NCI-H345 (cell line): ENCODE measurements at places on chromosomes 4 and X.

- no peak for DNase-seq
Observed at GRCh38 chr4:178595500-178596138, 1153.4 kb upstream of the AGA start.

DNA sequence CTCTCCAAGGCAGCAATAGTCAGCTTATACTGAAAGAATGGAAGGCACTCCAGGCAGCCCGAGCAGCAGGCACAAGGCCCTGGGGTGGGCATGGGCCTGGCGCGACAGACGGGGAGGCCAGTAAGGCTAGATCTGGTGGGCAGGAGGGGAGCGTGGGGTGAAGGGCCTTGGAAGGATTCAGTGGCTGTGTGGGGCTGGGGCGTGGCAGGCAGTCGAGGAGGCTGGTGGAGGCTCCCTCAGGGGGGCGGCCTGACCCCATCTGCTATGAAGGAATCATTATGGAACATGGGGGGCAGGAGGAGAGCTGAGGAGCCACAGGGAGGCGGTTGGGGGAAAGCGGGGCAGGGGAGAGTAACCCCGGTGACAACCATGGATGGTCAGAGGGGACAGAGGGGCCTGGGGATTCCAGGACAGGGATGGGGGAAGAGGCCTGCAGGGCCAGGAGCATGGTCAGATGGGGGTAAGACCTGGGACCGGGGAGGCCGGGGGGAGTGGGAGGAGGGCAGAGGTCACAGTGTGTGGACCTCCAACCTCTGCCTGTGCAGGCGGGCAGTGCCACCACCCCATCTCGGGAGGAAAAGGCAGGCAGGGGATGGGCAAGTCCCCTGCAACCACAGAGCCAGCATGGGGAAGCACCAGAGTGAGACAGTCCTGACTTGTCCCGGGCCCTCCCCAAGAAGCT lies 70.3 kb downstream of the ACOX3 start:
- no peak for DNase-seq

- no peak for DNase-seq
Observed at GRCh38 chr4:86961116-86961515, 26.3 kb downstream of the AFF1 start.

- no peak for DNase-seq
Observed at GRCh38 chrX:114584375-114584943, 573 bp downstream of the HTR2C start.

DNA sequence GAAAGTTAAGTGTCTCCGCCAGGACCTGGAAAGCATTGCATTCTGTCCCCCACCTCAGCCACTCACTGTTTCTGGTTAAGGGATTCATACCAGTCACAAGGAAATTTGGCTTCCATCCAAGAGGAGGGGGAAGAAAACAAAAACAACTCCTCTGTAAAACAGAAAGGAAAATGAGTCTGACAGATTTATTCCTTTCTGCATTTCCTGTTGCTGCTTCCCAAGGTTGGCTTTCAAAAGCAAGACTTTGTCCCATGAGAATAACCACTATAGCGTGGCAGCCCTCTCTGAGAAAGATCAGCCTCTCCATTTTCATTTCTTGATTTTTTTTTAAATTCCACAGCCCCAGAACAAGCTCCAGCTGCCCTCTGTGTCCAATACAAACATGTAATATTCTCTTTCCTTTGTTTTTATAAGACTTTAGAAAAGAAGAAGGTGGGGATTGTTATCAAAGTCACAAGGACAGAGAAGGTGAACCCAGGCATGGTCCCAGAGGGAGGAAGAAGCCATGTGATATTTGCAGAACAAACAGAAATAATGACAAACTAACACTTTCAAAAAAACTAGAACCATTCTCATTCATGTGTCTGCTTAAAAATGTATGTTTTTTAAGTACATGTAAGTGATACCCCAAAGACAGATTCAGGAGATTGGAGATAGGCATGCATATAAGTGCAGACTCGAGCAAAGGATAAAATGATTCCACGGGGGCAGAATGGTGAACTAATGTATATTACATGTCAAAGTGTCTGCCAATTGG lies 90.7 kb upstream of the DCLK2 start:
- peak; percentile 53 for DNase-seq

- DNase-seq = no peak
Observed at GRCh38 chr4:6466756-6467381, 5.5 kb downstream of the PPP2R2C start.

DNA sequence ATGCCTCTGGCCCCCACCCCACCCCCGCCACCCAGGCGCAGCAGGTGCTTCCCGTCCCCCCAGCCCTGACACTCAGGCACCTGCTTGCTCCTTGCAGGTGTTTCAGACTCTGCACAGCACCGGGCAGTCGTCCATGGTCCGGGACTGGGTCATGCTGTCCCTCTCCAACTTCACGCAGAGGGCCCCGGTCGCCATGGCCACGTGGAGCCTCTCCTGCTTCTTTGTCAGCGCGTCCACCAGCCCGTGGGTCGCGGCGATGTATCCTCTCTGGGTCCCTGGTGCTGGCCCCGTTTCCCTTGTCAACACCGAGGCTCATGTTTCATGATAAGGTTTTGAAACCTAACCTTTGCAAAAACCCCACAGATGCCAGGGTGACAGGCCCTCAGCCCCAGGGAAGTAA lies 10.2 kb upstream of the MSANTD1 start:
- DNase-seq = no peak

GRCh38 chr4:110680265-110680664 lies 57.4 kb upstream of the PITX2 start:
- DNase-seq = no peak

DNA sequence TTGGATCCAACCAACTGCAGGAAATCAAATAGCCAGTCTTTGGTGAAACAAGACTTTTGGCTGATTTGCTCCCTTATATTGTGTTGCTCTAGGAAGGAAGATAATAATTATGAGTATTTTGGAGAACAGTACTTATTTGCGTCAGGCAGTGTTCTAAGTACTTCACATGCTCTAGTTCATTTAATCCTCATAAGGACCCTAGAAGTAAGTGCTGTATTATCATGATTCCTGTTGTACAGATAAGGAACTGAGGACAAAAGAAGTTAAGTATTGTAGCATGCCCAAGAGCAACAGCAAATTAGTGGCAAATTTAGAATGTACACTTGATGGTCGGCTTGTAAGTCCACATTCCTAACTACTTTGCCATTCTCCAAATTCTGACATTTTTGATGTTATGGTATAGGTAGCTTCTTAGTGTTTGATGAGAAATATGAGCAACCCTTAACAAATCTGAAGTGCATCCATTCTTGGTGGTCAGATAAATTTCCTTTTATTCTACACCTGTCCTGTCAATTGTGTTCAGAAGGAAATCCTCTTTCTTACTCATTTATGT lies 72.0 kb downstream of the SPRY1 start:
- no peak for DNase-seq

- no peak for DNase-seq
Observed at GRCh38 chrX:109685656-109686078, 47.4 kb downstream of the ACSL4 start.

DNA sequence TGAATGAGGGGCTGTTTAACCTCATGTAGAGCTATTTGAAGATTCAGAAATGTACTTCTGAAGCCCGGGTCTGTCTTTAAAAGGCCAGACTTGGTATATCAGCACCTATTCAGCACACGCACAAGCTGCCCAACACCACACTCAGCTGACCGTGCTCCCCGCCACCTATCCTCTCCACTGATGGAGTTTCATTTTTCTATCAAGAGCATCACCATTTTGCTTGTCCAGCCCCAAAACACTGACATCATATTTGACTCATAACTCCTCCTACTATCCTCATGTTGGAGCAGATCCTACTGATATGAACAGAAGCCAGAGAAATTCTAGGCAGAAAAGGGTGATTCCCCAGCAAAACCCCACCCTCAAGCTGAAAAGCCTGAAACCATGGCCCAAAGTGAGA lies 100.3 kb downstream of the SORBS2 start:
- no peak for DNase-seq
